ENCODE measurements at places on chromosomes 2 and 18.

DNA sequence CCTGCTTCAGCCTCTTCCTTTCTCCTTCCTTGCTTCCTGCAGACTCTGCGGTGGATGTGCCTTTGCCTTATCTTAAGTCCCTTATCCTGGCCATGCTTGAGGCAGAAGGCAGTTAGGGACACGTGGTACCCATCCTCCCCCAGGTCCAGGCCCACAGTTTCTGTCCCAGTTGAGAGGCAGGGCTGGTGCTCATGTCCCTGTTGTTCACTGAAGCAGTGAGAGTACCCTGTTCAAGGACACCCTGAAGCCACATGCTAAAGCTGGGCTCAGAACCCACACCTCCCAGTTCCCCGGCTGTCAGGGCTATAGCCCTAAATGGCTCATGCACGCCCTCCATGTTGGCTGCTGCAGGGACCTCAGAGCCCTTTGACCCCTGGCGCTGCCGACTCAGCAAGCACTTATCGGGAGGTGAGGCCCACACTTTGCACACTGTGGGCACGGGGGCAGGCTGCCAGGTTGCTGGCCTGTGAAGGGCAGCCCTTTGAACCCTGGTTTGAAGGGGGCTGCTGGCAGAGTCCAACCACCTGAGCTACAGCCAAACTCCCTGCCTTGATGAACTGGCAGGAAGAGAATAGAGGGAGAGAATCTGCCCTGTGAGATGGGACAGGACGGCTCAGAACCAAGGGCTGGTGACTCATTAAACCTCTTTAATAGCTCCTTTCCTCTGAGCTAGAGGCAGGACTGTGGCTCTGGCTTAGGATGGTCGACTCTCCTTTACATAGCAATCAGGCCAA lies 6.3 kb downstream of the KHK start:
- no peak for DNase-seq

DNA sequence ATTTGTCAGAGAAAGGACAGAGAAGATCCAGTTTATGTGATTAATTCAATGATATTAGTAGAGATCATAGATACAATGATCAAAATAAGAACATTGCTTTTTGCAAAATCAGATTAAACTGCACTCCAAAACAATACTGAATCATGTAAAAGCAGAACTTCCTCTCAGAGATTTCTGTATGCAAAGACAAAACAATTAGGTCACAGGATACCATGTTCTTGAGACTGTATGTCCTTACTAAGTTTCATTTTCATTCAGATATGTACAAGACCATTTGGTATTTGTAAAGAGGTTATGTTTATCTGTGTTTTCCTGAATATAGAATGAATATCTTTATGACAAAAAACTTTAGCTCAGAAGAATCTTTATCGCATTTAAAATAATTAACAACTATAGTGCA lies 161.8 kb downstream of the DLGAP1 start:
- DNase-seq, result no peak

DNA sequence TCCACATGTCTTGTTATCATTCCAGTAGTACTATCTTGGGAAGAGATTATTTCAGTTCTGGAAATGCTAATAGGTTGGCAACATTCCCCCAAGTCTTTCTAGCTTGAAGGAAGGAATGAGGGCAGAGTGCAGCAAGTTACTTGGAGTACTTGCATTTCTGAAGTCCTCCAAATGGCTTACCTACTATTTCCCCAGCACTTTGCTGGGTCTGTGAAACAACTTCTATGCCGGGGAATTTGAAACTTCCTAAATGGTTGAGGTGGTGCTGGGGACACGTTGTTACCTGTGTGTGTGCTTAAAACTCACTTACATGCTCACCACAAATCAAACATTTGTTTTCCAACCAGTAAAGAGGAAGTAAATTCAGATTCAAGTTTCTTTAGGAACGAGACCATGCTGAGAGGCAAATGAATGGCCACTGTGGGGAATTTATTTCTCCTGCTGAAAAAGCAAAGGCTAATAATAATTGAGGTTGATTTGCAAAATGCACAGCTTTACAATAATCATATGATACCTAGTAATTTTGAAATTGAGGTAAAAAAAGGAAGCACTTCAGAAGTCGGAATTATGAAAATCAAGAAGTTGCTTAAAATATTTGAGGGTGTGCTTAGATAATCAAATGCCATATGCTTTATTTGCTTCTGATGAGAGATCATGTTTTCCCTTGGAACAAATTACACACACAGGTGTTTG lies 1167.7 kb upstream of the ZEB2 start:
- DNase-seq, result no peak

GRCh38 chr18:57921708-57922107 lies 118.6 kb upstream of the ATP8B1 start:
- peak; percentile 19 for DNase-seq

GRCh38 chr2:162233197-162233596 lies 10.0 kb downstream of the FAP start:
- peak; percentile 89 for DNase-seq

DNA sequence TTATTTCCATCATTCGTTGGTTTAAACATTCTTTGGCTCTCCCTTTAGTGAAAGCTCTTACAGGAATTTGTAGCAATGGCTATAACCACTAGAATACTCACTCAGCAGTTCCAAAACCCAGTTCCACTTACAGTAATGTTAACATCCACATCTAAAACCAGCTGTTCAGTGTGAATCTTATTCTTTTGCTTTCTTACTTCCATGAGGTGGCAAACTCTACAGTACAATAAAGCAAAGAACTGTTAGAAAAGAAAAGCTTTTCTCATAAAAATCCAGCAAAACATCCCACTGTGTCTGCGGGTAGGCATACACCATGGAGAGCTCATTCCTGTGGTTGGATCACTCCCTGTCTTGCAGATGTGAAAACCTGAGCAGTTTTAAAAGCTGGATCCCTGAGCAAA lies 147.1 kb downstream of the ARHGAP28 start:
- DNase-seq, result peak; percentile 5

DNA sequence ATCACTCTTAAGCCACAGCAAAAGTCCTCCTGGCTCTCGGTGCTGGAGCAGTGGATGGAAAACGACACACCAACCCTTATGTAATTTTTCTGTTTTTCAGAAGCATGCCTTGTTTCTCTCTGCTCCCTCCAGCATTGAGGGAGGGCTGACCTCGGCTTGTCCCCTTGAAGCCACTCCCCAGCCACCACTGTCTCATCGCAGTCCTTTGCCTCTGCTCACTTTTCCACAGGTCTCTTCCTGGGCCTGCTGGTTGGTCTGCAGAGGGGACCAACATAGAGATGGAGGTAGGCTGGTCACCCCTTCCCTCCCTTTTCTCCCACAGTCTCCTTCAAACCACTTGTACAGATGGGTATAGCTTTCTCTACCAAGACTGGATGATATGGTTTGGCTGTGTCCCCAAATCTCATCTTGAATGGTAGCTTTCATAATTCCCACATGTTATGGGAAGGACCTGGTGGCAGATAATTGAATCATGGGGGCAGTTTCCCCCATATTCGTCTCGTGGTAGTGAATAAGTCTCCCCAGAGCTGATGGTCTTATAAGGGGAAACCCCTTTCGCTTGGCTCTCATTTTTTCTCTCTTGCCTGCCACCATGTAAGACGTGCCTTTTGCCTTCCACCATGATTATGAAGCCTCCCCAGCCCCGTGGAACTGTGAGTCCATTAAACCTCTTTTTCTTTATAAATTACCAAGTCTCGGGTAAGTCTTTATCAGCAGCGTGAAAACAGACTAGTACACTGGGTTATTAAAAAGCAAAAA lies 14.3 kb upstream of the RIOK3 start:
- no peak for DNase-seq

GRCh38 chr2:231894566-231895380 lies 31.4 kb downstream of the NPPC start:
- no peak for DNase-seq

- no peak for DNase-seq
Measured at GRCh38 chr2:84532291-84532690, 16.0 kb downstream of the DNAH6 start.

DNA sequence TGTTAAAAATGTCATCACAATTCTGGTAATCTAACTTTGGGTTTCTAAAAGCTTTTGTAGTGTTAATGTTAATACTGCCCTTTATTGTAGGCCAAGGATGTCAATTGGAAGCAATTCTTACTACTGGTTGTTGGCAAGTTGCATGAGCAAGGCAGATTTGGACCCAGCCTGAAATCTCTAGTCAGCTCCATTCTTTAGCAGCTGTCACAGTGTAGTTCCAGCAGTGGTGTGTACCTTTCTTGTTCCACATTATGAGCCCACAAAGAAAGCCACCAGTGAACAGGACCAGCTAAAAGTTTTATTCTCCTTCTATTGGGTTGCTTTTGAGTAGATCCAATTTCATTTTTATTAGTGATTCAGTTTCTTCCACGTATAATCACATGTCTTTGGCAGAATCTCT lies 133.8 kb downstream of the CAMKMT start:
- no peak for DNase-seq

- DNase-seq, result no peak
Measured at GRCh38 chr2:211709389-211709788, 829.2 kb downstream of the ERBB4 start.

GRCh38 chr2:56693501-56693900 lies 509.7 kb downstream of the CCDC85A start:
- DNase-seq, result no peak

- DNase-seq, result no peak
Measured at GRCh38 chr2:106095478-106096298, 98.4 kb downstream of the UXS1 start.

- DNase-seq, result no peak
Measured at GRCh38 chr18:5288517-5288935, 7.0 kb downstream of the ZBTB14 start.

All from RPMI7951 (cell line).